ENCODE measurements at places on chromosomes 6 and 20.

DNA sequence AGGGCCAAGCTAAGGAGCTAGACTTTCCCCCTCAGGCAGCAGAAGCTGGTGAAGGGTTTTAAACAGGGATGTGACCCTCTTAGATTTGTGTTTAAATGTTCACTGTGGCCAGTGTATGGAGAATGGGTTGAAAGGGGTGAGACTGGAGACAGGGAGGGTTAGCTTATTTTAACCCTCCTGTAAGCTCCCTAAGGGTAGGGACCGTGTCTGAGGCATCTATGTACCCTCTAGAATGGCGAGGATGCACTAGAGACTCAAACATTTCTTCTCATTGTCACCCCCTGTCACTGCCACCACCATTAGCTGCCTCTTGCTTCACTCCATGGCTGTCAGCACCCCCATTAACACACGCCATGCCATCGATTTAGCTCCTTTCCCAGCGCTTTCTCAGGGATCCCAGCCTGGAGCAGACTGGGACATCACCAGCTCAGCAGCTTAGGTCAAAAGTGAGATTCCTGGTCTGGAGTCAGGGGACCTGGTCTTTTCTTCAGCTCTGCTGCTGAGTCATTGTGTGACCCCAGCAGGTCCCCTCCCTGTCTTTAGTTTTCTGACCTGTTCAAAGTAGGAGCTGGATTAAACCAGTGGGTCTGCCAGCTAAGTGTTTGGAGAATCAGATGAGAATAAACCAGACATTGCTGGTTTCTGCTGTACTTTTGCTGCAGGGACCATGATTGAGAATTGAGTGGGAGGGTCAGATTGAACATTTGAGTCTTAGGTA, 1.1 kb upstream of the SLC22A7 start:
- no peak for DNase-seq

GRCh38 chr20:991850-992249, 10.3 kb downstream of the RSPO4 start:
- DNase-seq, result no peak

DNA sequence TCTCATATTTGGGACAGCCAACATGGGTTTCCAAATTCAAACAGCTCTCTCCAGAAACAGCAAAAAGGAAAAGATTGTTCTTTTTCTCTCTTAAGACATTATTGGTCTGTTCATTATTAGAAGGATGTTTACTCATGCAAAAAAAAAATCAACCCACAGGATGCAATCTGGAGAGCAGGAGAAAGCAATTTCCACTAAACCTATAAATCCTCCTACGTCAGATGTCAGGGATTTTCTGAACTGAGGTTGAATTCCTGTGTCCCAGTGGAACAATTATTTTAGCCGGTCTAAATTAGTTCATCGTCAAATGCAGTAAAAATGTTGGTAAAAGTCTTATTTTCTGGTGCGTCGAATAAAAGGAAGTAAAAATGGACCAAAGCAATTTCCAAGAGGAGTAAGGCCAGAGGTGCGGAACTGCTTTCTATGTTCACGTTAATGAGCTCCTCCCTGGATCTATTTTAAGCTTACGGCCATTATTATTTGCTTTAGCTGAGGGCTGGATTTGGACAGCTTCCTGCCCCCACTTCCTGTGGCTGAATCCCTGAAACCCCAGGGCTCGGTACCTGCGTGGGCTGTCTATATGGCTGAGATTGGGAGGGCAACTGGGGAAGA, at the start of gene GABRR1:
TSS of gene GABRR1 (minus strand) at position 60 of the 612 bp plus-strand sequence. CDS start at position 24, 36 bp downstream.
- DNase-seq, result no peak

- no peak for DNase-seq
These were observed 59.7 kb downstream of the EDN3 start for GRCh38 chr20:59359906-59360725.

DNA sequence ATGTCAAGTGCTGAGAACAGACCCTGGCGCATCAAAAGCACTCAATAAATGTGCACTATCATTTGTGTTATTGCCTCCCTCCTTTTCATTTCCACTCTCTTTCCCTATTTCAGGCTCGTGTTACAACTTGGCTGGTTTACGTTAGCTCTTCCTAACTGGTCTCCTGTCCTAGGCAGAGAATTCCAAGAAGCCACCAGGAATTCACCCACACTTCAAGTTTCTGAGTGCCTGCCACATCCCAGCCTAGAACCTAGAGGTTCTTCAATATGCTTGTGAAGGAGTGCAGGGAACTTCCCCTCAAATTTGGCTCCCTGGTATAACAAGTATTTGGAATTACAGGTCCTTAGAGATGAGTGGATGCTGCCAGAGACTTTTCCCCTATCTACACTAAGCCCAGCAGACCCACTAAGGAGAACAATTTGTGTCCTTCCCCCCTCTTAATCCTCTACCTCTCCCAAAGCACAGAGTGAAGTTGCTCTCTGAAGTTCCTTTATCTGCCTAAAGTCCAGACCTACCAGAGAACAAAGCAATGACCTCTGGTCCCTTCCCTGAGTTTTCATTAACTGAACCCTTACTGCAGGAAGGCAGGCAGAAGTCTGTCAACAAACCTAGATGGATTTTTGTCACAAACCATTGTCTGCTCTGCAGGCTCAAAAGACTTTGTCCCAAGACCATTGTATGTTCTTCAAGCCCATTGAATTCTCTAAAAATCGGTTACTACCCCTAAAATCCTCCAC, 201.6 kb upstream of the JARID2 start:
- DNase-seq, result no peak

DNA sequence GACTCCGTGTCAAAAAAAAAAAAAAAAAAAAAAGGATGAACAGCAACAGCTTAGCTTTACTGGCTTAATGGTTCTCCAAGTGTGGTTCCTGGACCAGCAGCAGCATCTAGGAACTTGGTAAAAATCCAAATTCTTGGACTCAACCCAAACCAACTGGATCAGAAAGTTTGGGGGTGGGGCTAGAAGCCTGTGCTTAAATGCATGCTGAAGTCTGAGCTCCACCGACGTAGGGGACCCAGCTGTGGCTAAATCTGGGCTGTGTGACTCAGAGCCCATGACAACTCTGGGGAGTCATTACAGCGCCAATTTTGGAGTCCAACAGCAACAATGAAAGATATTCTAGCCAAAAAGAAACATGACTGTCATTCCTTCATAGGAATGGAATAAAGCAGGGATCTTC, 13.6 kb upstream of the CHD6 start:
- no peak for DNase-seq

GRCh38 chr6:114247101-114247500, 95.7 kb downstream of the HS3ST5 start:
- DNase-seq, result no peak

All from activated CD4-positive, CD25-positive, alpha-beta regulatory T cell treated with anti-CD3 and anti-CD28 coated beads, Interleukin-2, amount 50 U/mL, for 72 hours (primary cell).